NCI-H1417 treated with DMSO at 0.1 percent for 48 hours (cell line): ENCODE measurements at places on chromosomes 16 and 17.

- DNase-seq = no peak
Measured at GRCh38 chr17:41145261-41145660, 4.4 kb downstream of the KRTAP4-5 start.

- no peak for DNase-seq
Measured at GRCh38 chr17:16255481-16255921, 38.5 kb downstream of the PIGL start.

GRCh38 chr16:70702624-70703023 is 16.8 kb upstream of the MTSS2 start:
- DNase-seq = no peak

DNA sequence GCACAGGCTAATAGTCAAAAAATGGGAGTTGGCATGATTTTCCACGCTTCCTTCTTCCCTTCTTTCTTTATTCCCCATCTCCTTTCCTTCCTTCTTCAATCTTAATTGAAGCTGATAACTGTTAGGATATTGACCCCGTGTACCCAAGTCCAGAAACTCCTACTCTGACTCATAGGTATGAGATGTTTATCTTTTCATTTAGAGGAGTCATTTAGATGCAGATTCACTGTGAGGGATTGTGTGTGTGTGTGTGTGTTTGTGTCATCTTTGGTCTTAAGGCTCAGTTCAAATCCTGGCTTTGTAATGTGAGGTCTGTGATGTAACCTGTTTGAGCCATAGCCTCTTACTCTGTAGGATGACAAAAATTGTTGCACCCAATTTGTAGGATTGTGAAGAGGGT is 332.0 kb upstream of the MAF start:
- no peak for DNase-seq

DNA sequence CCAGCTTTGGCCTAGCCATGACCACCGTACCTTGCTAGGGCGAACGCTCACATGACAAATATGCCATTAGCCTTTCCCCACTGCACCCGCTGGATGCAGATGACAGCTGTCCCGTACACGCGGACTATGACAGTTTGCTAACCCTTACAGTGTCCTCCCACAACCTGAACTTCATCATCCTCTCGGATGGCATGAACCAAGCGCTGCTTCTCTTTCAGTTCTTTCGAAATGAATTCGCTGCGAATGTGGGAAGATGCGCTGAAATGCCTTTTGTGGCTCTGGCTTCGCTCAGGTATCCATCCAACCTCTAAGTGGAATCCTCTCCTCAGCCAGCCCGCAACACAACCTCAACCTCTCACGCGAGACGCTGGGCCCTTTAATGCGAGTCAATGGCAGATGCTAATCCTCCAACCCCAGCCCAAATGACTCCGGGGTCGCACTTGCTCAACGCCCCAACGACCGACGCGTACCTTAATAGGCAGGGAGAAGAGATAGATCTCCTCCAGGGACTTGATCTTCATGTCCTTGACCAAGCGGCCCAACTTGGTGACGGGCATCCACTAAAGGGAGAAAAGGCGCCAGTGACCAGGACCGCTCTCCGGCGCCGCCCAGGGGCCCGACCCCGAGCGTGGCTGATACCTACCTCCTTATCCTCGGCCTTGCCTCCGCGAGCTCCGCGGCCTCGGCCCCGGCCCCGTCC is 670 bp downstream of the RPS2 start:
- no peak for DNase-seq

DNA sequence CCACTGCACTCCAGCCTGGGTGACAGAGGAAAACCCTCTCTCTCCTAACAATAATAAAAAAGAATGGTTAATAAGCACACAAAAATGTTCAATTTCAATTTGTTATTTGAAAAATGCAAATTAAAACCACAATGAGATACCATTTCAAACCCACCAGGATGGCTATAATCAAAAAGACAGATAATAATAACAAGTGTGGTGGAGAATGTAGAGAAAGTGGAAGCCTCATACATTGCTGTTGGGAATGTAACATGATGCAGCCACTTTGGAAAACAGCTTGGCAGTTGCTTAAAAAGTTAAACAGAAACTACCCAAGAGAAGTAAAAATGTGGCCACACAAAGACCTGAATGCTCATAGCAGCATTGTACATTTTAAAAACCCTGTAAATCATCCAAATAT is 51.8 kb upstream of the MAP3K14 start:
- no peak for DNase-seq

DNA sequence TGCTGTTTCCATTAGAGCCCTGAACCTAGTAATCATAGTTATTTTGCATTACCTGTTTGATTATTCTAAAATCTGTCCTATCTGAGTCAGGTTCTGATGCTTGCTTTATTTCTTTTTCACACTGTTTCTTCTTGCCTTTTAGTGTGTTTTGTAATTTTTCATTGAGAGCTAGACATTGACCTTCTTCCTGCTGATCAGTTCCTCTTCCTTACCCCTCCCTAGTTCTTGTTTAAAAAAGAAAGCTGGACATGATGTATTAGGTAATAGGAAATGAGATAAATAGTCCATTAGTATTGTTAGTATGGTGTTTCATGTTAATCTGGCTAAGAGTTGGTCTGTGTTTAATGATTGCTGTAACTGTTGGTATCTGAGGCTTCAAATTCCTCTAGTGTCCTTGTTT is 13.4 kb downstream of the WWP2 start:
- DNase-seq = no peak

GRCh38 chr17:19876529-19877161 is 8.9 kb upstream of the ULK2 start:
- no peak for DNase-seq

DNA sequence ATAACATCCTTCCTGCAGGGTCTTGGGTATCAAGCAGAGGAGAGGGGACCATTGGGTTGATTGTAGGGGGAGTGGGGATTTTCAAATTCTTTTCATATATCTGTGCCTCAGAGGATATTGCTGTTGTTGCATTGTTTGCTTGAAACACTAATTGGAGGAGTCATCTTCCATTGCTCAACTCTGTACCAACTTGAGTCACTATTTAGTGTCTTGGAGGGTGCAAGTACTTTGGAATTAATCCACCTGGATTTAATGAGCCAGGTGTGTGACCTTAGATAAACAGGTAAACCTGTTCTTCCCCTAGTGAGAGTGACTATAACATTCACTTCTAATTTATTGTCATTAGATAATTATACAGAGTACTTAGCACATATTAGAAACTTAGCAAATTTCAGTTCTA is 151.3 kb upstream of the CNTNAP4 start:
- DNase-seq = no peak

GRCh38 chr17:1067282-1067956 is 70.5 kb downstream of the TIMM22 start:
- no peak for DNase-seq

DNA sequence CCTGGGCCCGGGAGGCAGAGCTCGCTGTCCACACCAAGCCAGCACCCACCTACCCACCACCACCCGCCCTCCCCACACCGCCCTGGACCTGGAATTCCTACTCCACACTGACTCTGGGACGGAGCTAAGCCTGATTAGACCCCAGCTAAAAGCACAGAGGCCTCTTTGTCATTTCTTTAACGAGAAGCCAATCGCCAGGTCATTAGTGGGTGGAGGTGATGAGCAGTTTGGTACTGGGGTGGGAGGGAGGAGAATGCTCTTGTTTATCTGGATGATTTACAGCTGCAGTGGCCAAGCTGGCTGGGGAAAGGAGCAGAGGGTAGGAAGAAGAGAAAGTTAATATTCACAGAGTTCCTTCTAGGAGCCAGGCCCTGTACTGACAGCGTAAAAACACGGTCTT is 6.0 kb upstream of the BHLHA9 start:
- DNase-seq = no peak

DNA sequence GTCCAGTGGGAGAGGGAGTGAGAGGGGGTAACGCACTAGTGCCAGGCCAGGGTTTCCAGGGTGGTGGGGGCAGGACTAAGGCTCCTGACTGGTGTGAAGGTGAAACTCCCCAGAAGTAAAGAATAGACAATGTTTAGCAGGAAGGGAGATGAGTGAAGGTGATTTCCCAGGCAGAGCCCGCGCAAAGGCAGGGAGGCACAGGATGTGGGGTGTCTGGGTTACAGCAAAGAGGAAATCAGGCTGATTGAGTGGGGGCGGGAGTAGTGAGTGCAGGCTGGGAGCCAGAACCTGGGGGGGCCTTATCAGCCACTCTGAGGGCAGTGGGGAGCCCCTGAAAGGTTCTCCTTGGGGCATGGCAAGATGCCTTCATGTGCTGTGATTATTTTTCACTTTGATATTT is 167.5 kb downstream of the UTP18 start:
- no peak for DNase-seq

GRCh38 chr16:15899538-15900100 is 11.2 kb upstream of the CEP20 start:
- DNase-seq = no peak
